ENCODE measurements at places on chromosomes 4 and X.

DNA sequence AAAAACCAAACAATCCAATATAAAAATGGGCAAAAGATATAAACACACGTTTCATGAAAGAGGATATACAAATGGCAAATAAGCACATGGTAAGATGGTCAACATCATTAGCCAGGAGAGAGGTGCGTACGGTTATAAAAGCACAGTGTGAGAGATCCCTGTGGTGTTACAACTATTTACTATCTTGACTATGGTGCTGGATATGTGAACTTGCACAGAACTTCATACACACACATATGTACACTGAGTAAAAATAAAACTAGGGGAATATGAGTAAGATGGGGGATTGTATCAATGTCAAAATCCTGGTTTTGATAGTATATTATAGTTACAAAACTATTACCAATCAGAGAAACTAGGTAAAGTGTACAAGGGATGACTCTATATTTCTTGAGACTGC, 8.4 kb downstream of the FBXO8 start:
- peaks cover 10% of the 10 kb centered on the region for H3K36me3 ChIP-seq
- H3K27me3 ChIP-seq = no peaks in the 10 kb centered on the region
- no peak overlapping the region for H3K4me3 ChIP-seq
- peaks cover 38% of the 10 kb centered on the region for H3K4me1 ChIP-seq
- DNase-seq = no peak

- H3K36me3 ChIP-seq = no peaks in the 10 kb centered on the region
- no peaks in the 10 kb centered on the region for H3K4me1 ChIP-seq
- no peak for DNase-seq
Observed at GRCh38 chr4:86452422-86452891, 92.6 kb upstream of the MAPK10 start.

DNA sequence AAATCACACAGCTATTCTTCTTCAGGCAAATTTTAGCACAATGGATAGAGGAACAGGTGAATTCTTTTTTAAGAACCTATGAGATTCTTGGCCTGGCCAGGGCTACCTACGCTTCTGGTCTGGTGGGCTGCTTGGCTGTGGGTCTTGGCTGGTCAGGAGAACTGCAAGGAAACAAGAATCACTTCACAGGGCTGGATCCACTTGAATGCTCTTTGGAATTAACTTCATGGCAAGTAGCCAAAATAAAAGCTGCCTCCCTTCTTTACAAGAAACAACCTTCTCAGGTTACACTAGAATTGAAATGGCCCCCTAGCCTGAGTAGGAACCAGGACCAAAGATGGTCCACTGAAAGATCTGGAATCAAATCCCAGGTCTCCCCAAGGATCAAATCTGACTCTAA, 519.1 kb downstream of the IQCM start:
- H3K36me3 ChIP-seq = no peaks in the 10 kb centered on the region
- no peak overlapping the region for H3K27ac ChIP-seq
- no peak for DNase-seq
- no peaks in the 10 kb centered on the region for H3K4me1 ChIP-seq
- H3K4me3 ChIP-seq = no peak overlapping the region

- no peaks in the 10 kb centered on the region for H3K4me1 ChIP-seq
- no peaks in the 10 kb centered on the region for H3K36me3 ChIP-seq
- no peak overlapping the region for H3K27ac ChIP-seq
- no peak overlapping the region for H3K4me3 ChIP-seq
- H3K27me3 ChIP-seq = no peaks in the 10 kb centered on the region
Observed at GRCh38 chrX:30278365-30278764, 30.8 kb downstream of the NR0B1 start.

DNA sequence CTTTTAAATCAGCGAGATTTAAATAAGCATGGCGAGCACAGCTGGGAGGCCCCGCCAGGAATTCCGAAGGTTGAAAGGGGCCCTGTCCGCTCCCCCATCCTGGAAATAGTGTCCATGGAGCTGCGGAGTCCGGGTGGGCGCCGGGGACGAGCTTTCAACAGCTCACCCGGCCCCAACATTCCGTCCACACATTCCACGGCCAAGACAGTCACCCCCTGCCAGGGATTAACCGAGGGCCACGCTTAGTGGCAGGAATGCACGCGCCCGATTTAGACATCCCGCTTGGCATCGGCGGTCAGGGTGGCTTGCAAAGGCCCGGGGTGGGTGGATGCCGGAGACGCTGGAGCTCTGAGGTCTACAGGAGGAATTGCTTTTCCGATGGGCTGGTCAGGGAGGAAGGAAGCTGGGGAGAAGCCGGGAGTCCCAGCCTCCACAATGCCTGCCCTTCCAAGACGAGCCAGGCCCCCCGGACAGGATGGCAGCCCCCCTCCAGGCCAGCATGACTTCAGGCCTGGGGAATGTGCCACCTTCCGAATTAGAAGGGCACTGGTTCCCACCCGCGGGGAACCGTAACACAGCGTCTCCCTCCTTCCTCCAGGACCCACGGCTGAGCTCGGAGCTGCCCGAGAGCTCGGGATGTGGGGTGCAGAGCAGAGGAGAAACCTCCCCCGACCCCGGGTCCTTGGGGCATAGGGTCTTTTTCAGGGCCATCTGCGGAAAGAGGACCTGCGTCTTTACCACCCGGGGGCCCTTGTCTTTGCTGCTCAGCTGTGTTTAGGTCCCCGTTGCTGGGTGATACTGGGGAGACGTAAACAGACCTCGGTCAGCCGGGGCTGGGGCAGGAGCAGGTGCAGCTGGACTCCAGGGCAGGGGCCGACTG, 26.9 kb upstream of the PPP2R3B start:
- no peaks in the 10 kb centered on the region for H3K4me1 ChIP-seq
- DNase-seq = no peak
- no peak overlapping the region for H3K27ac ChIP-seq
- H3K27me3 ChIP-seq = peaks cover 5% of the 10 kb centered on the region
- peaks cover 3% of the 10 kb centered on the region for H3K36me3 ChIP-seq

DNA sequence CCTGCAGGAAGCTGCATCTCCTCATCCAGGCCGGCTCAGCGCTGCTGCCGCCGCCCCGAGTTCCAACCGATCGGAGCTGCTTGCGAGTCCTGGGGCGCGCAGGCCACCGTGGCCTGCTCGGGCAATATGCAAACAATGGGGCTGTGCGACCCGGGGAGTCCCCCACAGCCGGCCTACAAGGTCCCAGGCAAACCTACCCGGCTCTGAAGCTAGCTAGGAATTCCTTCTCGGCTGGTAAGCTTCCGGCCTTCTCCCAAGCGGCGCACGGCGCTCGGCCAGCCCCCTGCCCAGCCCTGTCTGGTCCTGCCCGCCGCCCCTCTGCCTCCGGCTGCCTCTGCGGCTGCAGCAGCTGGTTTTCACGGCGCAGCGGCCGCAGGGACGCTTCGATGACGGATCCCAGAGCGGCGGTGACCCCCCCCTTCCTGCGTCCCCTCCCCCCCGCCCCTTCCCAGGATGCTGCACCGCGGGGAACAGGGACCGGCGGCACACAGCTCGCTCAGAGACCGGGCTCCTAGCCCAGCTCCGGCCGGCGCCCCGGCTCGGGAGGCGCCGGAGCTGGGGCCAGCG, 59.4 kb downstream of the TSC22D3 start:
- H3K27me3 ChIP-seq = no peaks in the 10 kb centered on the region
- peak overlapping the region; percentile 87 for H3K27ac ChIP-seq
- peaks cover 9% of the 10 kb centered on the region for H3K36me3 ChIP-seq
- H3K4me1 ChIP-seq = peaks cover 59% of the 10 kb centered on the region

GRCh38 chr4:26299254-26299882, 21.4 kb upstream of the RBPJ start:
- peaks cover 5% of the 10 kb centered on the region for H3K27me3 ChIP-seq
- peak overlapping the region; percentile 57 for H3K4me3 ChIP-seq
- H3K4me1 ChIP-seq = peaks cover 28% of the 10 kb centered on the region
- H3K27ac ChIP-seq = peak overlapping the region; percentile 46

GRCh38 chr4:48667148-48667547, 112.9 kb downstream of the FRYL start:
- H3K27ac ChIP-seq = no peak overlapping the region
- no peak for DNase-seq
- H3K4me3 ChIP-seq = no peak overlapping the region
- H3K4me1 ChIP-seq = peaks cover 38% of the 10 kb centered on the region

DNA sequence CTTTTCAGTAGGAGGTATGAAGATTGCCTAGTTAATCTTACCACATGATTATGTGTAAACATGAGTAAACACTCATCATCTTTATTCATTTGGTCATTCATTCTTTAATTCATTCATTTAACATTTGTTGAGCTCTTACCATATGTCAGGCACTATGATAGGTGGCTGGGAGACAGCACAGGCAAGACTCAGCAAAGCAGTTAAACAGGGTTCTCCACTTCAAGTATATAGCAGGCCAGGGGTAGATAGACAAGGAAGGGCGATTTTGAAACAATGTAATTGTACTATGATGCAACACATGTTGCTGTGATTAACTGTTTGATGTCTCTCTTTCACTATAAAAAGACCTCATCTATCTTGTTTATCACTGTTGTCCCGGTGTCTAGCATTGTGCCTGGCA, 84.3 kb upstream of the GPR101 start:
- H3K4me3 ChIP-seq = no peak overlapping the region
- H3K36me3 ChIP-seq = no peaks in the 10 kb centered on the region
- no peaks in the 10 kb centered on the region for H3K27me3 ChIP-seq
- H3K27ac ChIP-seq = no peak overlapping the region
- H3K4me1 ChIP-seq = no peaks in the 10 kb centered on the region

DNA sequence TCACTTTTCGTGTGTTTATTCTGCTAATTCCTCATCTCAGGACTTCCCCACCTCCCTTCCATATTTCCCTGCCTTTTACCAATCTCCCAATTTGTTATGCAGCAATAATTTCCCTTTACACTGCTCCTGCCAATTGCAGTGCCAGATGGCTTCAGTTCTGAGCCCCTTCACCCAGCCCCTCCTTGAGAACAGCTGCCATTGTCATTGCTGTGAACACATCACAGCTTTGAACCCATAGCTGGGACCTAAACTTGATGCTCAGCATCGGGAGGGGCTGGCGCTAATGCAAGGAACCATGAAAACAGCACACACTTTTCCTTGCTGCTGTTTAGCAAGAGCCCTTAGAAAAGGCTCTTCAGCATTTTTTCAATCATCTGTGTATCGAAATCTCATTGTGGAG, 104.9 kb downstream of the ALPK1 start:
- no peaks in the 10 kb centered on the region for H3K27me3 ChIP-seq
- DNase-seq = no peak
- no peak overlapping the region for H3K27ac ChIP-seq
- no peak overlapping the region for H3K4me3 ChIP-seq
- H3K36me3 ChIP-seq = peaks cover 10% of the 10 kb centered on the region

DNA sequence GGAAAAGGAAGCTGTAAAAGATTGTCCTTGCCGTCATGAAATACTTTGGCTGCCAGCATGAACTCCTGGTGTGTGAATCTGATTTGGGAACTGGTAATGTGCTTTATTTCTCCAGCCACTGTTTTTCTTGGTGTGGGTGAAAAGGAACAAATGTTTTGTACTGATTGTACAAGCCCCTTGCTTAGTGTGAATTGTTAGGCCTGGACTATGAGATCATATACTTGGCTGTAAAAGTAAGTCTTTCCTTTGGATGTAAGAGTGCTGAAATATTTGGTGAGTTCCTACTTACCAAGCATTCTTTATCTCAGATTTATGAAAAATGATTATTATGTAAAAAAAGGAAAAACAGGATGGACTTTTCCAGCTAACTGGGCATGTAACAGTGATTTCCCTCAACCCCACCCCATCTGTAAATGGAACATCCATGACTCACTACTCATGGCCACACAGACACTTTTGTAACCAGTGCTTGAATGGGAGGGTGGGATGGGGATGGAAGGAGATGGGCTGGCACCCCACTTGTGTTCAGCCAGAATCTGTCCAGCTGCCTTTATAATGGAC, 6.3 kb downstream of the FNIP2 start:
- peaks cover 50% of the 10 kb centered on the region for H3K4me1 ChIP-seq
- no peaks in the 10 kb centered on the region for H3K27me3 ChIP-seq
- DNase-seq = no peak
- H3K36me3 ChIP-seq = no peaks in the 10 kb centered on the region
- no peak overlapping the region for H3K4me3 ChIP-seq

DNA sequence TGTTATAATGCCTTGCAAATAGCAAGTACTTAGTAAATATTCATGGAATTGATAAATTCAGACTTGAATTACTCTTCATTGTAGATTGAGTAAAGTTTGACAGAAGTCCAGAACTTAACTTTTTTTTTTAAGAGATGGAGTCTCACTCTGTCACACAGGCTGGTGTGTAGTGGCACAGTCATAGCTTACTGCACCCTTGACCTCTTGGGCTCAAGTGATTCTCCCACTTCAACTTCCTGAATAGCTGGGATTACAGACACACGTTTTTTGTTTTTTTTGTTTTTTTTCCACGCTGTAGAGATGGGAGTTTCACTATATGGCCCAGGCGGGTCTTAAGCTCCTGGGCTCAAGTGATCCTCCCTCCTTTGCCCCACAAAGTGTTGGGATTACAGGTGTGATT, 32.1 kb downstream of the UBE2K start:
- peaks cover 6% of the 10 kb centered on the region for H3K36me3 ChIP-seq
- no peak overlapping the region for H3K4me3 ChIP-seq
- peaks cover 34% of the 10 kb centered on the region for H3K4me1 ChIP-seq
- H3K27me3 ChIP-seq = no peaks in the 10 kb centered on the region
- no peak for DNase-seq

GRCh38 chr4:71417150-71417549, 78.3 kb downstream of the SLC4A4 start:
- H3K4me3 ChIP-seq = no peak overlapping the region
- no peaks in the 10 kb centered on the region for H3K4me1 ChIP-seq
- H3K27ac ChIP-seq = no peak overlapping the region
- no peaks in the 10 kb centered on the region for H3K36me3 ChIP-seq
- no peaks in the 10 kb centered on the region for H3K27me3 ChIP-seq
- no peak for DNase-seq

GRCh38 chr4:95674521-95674981, 125.8 kb upstream of the UNC5C start:
- no peak for DNase-seq
- H3K4me3 ChIP-seq = no peak overlapping the region
- no peaks in the 10 kb centered on the region for H3K4me1 ChIP-seq
- no peak overlapping the region for H3K27ac ChIP-seq
- no peaks in the 10 kb centered on the region for H3K36me3 ChIP-seq
- no peaks in the 10 kb centered on the region for H3K27me3 ChIP-seq

DNA sequence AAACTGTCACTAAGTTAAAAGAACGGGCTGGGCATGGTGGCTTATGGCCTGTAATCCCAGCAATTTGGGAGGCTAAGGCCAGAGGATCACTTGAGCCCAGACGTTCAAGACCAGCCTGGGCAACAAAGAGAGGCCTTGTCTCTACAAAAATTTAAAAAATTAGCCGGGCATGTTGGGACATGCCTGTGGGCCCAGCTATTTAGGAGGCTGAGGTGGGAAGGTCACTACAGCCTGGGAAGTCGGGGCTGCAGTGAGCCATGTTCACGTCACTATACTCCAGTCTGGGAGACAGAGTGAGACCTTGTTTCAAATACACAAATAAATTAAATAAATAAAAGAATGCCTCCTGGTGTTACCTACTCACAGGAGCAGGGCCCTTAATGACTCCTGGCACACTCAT, 69.5 kb downstream of the APBB2 start:
- peaks cover 6% of the 10 kb centered on the region for H3K27me3 ChIP-seq
- no peaks in the 10 kb centered on the region for H3K4me1 ChIP-seq
- H3K27ac ChIP-seq = no peak overlapping the region

DNA sequence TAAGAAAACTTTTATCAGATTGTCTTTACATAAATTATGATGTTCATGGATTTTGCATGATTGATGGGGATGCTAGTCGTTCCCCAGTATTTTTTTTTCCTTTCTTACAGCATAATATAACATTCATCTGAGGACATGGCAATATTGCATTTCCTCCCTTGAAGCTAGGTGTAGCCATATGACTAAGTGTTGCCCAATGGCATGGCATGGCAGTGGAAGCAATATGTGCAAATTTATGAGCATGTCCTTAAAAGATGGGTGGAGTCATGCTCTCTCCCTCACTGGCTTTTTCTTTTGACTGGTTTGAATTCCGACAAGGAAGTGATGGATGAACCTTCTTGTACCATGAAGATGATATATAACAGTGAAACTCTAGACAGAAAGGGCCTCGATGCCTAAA, 96.3 kb downstream of the BANK1 start:
- DNase-seq = no peak
- H3K27ac ChIP-seq = no peak overlapping the region
- no peak overlapping the region for H3K4me3 ChIP-seq
- peaks cover 2% of the 10 kb centered on the region for H3K36me3 ChIP-seq
